ENCODE measurements at places on chromosomes 12 and 14.

- DNase-seq: no peak
These were observed at the start of gene NFATC4 for GRCh38 chr14:24367514-24368211. Gene NFATC4, plus strand, starts transcription at chr14:24368184. Its CDS starts 157 bp downstream, at chr14:24368341.

GRCh38 chr12:132711080-132711843, 620 bp downstream of the PGAM5 start:
- DNase-seq: peak; percentile 3

DNA sequence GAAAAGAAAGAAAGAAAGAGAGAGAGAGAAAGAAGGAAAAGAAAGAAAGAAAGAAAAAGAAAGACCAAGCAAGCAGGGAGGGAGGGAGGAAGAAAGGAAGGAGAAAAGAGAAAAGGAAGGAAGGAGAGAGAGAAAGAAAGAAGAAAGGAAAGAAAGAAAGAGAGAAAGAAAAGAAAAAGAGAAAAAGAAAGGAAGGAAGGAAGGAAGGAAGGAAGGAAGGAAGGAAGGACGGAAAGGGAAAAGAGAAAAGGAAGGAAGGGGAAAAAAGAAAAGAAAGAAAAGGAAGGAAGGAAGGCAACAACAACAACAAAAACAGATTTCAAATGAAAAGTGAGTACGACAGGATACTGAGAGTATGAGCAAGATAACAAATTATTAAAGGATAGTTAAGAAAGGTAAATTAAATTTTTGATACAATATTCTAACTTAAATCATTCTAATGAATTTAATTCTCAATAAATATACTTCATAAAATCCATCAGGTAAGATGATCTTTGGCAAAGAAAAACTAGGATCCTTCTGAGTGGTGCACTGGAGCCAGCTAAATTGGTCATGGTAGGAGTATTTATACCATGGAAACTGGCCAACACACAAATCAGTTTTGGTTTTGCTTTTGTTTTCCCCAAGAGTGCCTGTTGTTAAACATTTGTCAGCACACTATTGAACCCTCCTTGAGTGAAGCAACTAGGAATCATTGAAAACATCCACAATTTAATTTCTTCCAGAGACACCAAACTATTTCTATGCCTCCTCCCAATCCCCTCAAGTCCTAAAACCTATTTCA, 56.1 kb upstream of the DYRK2 start:
- peak; percentile 24 for DNase-seq

DNA sequence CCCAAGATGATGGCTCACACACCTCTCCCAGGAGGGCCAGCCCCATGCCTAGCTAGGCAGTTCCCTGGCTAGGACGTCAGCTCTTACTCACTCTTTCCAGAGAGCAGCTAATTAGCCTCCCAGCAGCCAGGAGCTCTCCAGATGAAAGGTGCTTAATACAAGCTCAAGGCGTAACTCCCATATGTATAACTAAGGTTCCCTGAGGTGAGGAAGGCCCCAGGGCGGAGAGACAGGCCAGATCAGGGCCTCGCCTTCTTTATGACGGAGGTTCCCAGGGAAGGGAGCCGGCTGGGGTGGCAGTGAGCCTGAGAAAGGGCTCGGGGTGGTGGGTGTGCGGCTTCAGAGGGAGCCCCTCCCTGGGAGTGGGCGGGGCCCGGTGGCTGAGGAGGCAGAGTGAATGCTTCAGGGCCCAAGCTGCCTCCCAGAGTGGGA, 26.4 kb upstream of the ZFP36L1 start:
- DNase-seq: no peak

DNA sequence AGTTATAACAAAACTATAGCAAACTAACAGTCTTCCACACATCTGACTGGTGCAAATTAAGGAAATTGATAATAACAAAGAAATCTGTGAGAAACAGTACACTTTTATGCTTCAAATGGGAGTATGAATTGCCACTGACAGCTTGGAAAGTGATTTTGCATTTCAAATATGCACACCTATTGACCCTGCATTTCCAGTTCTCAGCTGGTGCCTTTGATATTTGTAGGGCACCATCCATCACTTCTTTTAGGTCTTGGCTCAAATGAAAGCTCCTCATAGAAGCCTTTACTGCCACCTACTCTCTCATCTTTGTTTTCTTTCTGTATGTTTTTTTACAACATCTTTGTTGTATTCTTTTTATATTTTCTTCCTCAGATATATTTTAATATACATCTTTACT, 125.1 kb downstream of the ST8SIA1 start:
- DNase-seq: no peak
